Epithelial cell of prostate (primary cell): ENCODE measurements at places on chromosomes 6 and 20.

DNA sequence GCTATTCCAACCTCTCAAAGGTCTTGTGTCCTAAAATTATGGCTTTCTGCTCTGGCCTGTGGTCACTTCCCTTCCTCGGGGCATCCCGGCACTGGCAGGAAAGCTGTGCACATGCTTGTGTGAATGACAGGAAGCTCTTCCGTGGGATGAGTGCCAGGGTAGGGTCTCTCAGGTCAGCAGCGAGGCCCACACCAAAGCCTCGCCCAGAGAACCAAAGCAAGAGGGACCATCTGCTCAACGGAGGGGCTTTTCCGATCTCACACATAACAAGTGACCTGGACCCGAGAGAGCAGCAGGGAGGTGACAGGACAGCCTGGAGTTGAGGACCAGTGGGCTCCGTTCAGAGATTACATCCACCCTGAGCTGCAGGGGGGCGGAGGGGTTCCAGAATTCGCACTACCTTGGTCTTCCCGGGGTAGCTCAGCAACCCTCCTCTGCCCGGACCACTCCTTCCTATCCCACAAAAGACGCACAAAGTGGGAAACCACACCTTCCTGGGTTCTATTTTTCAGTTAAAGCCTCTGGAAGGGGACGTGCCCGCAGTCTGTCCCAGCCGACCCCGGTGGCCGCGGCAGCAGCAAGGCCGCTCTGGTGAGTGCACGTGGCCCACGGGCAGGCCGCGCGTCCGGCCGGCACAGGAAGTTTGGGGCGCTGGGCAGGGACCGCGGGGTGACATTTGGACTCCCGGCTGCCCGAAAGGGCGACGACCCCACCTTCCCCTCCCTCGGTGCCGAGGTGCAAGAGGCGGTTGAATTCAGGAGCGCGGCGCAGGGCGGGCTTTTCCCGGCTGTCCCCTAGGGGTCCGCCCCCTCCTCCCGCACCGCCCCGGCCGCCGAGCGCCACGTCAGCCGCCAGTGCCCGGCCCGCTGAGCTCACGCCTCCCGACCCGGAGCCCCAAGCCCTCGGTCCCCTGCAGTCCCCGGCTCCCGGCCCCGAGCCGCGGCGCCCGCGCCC is 988 bp downstream of the TXNDC5 start:
- DNase-seq: no peak

- no peak for DNase-seq
Measured at GRCh38 chr20:11912659-11913415, 4.9 kb upstream of the BTBD3 start.

DNA sequence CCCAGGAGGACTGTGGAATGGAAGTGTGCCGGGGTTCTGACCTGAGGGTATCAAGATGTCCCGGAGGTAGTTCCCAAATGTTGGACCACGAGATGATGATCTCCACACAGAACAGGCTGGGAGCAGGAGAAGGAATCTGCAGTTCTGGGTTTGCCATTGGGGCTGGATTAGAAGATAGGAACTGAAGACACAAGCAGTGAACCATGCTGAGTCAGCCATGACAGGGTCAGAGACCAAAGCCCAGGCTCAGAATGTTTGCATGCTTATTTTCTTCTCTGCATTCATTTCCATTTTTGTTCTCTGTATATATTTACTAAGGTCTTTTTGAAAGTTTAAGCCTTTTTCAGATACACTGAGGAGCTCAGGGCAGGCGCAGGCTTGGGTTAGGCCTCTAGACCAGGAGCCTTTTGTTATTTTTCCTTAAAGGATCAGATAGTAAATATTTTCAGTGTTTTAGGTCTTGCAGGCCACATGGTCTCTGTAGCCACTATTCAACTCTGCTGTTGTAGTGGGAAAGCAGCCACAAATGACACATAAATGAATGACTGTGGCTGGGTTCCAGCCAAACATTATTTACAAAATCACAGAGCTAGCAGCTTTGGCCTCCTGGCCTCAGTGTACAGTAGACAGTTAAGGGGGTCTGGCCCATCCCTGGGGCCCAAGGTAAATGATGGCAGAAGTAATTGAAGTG is 28.5 kb downstream of the SLC35D3 start:
- DNase-seq: no peak

GRCh38 chr6:18485660-18486435 is 98.7 kb downstream of the RNF144B start:
- DNase-seq: no peak

DNA sequence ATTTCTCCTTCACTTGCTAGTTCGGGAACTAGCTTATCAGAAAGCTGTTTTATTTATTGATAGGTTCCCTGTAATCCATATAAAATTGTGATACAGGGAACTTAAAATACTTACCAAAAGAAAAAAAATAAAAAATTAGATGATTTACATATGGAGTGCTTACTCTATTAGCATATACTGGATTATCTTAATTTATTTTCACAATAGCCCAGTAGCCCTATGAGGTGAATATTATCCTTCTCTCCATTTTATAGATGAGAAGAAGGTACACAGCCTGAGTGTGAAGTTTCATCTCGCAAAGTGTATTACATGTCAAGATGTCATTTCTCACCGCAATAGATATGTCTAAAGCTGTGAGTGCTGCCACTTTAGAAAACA is 463.5 kb downstream of the CDKAL1 start:
- DNase-seq: no peak

GRCh38 chr6:162058281-162058875 is 669.2 kb downstream of the PRKN start:
- peak; percentile 31 for DNase-seq

DNA sequence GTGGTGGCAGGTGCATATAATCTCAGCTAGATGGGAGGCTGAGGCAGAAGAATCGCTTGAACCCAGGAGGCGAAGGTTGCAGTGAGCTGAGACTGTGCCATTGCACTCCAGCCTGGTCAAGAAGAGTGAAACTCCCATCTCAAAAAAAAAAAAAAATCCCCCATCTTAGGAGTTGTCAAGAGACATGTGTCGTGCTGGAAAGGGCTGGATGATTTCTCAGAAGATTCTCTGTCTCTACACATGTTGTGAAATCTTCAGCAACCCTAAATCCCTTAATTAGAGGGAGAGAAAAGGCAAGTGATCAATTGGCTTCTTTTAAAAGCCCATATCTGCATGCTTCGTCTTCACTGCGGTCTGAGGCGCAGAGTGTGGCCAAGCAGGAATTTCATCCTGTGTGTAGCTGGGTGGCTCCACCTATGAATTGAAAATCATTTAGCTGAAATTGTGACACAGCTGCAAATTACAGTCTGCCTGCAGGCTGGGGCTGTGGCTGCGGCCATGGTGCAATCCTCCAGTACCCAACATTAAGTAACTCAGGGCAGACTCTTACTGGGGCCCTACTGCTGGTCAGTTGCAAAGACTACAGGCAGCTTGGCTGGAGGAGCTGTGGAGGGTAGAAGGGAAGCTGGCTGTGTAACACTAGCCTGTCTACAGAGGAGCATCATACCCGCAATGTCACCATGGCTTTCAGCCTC is 3.2 kb upstream of the TGM3 start:
- DNase-seq: no peak

- peak; percentile 48 for DNase-seq
Measured at GRCh38 chr6:28269492-28269891, 2.5 kb downstream of the ZSCAN26 start.

DNA sequence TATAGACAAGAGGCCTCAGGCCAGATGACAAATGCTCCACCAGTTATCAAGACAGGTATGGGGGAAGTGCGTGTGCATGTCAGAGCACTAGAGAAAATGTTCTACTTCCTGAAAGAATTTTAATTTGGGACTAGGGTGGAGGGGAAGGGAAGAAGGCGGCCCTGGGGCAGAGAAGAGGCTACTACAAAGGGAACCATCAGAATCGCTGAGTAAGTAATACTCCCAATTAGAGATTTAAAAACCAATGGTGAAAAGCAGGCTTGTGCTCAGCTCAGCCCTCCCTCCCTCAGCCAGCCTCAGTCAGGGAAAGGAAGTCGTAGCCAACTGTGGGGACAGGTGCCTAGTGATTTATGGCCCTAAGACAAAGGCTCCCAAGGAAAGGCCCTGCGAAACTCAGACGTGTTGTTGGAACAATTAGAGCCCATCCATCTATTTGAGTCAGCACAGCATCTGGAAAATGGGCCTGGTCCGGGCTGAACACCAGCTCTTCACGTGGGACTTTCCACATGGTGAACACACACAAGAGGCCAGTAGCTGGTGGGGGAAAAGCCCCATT is 15.0 kb upstream of the MAFB start:
- DNase-seq: no peak

GRCh38 chr6:28673417-28673786 is 147.7 kb downstream of the GPX5 start:
- no peak for DNase-seq
